ENCODE measurements at places on chromosomes 12 and 14.

DNA sequence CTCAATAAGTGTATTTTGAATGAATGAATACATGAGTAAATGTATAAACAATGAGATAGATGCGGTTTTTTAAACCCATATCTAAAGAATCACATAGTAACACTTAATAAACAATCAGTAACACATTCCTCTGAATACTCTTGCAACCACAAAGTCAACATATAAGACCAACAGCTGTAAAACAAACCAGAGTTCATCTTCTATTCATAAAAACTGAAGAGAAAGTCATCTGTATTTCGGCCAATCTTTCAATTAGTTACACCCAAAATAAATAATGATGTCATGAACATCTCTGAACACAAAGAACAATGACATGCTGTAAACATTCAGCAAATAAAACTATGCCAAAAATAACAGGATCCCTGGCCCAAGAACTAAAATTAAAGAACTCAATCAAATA lies 47.2 kb downstream of the ARMH4 start:
- peak; percentile 32 for DNase-seq

GRCh38 chr14:22627506-22628263 lies 16.5 kb downstream of the OR6J1 start:
- no peak for DNase-seq

- DNase-seq, result no peak
Observed at GRCh38 chr14:103087343-103087835, 3.4 kb downstream of the LBHD2 start.

- DNase-seq, result no peak
Observed at GRCh38 chr14:73142216-73142615, 5.9 kb downstream of the PSEN1 start.

- peak; percentile 40 for DNase-seq
Observed at GRCh38 chr12:103908877-103909276, 21.3 kb upstream of the HSP90B1 start.

DNA sequence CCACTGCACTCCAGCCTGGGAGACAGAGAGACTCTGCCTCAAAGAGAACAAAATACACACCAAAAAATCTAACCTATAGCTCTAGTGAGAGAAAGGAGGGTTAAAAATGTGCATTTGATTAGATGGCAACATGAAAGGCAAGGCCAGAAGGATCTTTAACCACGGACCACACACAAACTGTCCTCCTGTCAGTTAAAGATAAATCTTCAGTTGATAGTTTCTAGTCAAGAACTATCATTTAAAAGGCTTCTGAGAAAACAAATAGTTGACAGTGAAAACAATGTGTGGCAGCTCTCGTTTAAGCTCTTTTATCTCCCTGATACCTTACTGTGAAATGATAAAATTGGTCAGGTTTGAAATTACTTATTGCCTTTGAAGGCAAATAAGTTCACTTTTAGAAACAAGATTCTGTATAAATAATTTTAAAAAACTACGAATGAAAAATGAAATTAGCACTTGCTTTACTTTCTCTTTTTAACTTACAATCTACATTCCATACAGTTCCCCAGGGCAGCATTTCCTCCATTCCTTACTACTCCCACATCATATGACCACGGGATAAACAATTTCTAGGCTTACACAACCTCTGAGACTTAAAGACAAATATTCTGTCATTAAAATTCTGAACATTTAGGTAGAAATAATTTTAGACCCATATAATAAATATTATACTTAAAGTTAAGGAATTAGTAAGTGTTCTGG lies 71.4 kb upstream of the GNPNAT1 start:
- peak; percentile 61 for DNase-seq
